Fibroblast of skin of left quadriceps (primary cell): ENCODE measurements at places on chromosomes 5 and 9.
A peak's percentile ranks its signal among the peaks of the same experiment; 100 is the strongest.

GRCh38 chr9:84271531-84271900 lies 69.0 kb downstream of the SLC28A3 start:
- DNase-seq = peak; percentile 47

DNA sequence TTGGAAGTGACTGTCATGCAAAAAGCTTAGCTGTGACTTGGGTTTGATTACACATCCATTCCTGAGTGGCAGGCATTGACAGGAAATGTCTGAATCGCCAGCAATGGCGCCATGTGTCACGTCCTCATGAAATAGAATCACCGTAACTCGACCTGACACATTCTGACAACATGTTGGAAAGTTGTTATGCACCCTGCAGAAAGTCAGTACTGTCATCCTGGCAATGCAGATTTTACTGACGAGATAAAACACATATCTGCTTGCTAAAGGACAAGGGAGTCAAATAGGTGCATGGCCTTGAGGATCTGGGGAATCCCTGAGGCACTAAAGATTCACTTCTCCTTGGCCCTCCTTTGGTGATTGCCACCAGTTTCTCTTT lies 344.2 kb downstream of the SPATA31D1 start:
- DNase-seq = no peak

DNA sequence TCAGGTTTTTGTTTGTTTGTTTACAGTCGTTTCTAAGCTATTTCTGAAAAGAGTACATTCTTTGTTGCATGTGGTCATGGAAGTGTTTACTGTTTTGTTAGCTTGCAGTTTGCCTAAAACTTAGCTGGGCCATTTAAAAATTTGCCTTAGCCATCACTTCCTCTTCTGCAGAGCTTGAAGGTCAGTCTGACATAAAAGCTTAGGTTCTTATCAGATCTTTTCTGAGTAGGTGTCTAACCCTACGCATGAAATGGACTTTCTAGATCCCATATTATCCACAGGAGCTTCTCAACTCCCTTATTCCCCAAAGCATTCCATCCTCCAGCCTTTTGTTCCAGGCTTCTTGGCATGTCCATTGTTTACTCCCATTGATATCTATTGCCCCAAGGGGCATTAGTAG lies 90.3 kb downstream of the AP3B1 start:
- DNase-seq = no peak

GRCh38 chr9:97906236-97906831 lies 16.0 kb downstream of the TRMO start:
- DNase-seq = no peak

DNA sequence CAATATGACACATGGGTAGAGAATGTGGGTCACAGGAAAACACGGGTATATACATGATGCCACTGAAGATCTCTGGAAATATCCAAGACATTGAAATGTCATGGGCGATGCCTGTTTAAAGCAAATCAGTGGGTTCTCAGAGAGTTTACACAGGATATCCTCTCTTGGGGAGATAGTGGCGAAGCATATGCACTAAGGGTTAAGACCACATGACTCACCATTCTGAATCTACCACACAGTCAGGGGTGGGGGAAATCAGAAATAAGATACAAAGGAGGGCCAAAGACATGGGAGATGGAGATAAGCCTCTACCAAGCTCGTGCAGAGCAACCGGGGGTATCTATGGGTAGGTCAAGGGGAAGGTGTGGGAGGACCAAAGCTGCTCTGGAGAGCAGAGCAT lies 58.8 kb downstream of the SH3PXD2B start:
- DNase-seq = no peak

DNA sequence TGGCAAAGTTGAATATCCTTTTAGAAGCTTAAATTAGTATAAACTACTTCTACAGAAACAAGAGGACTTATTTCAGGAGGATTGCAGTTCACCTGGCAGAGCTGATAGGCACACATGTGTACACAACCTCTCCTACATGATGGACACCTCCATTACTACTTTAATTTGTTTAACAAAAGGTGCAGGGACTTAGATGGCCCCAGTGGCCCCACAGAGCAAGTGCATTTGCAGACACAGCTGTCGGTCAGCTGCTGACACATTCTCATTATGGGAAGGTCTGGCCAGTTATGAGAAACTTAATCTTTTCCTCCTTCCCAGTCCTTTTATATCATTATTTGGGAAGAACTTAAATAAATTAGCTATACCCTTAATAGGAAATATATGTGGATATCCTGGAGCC lies 28.3 kb downstream of the TDRD7 start:
- DNase-seq = no peak

DNA sequence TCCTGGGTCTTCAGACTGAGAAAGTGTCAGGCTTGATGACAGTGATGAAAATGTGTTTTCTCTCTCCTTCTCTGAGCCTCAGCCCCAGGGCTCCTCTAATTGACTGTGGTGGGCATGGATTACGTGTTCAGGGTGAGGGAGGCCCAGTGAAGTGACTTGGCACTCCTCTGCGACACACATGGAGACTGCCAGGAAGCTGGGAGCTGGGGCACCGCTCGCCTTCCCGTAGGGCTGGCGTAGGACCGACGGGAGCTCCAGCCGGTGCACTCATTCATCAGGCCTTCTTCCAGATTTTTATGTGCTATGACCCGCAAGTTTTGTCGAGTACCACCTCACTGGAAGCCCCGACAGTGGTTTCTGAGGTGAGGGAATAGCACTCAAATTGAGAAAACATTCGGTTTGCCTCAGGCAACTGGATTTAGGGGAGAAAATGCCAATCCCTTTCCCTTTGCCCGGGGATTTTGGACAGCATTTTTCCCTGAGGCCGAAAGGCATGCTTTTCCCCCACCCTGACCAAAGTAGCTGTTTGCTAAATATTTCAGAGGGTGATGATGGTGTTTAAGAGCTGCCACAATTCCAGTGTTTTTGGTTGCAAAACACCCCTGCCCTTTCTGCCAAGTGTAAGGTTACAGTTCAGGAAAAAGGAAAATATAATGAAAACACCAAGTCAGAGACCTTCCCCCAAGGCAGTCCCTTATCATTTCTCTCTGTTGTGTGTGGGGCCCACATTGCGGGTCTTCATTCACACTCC lies 83.7 kb downstream of the PCSK5 start:
- DNase-seq = no peak

DNA sequence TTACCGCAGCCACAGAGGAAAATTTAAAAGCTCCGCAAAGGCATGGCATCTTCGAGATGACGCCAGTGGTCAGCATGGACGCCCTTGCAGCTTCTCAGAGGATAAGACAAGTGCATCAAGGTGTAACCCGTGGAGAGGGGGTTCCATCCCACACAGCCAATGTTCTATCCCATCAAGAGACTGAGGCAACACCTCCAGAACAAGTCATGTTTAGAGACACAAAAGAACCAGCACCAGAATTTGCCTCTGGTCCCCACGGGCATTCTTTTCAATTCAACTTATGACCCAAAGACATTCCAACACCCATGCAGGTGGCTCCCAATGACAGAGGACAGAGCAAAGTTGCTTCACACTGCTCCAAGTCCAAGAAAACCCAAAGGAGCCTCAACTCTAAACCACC lies 20.7 kb downstream of the ROR2 start:
- DNase-seq = no peak

- DNase-seq = no peak
Observed at GRCh38 chr9:128218518-128219389, 15.6 kb downstream of the DNM1 start.

GRCh38 chr5:109898269-109899162 lies 208.8 kb downstream of the MAN2A1 start:
- no peak for DNase-seq
